ENCODE measurements at places on chromosomes 7 and 10.

- no peak for DNase-seq
Observed at GRCh38 chr7:85081392-85081791, 105.5 kb downstream of the SEMA3D start.

DNA sequence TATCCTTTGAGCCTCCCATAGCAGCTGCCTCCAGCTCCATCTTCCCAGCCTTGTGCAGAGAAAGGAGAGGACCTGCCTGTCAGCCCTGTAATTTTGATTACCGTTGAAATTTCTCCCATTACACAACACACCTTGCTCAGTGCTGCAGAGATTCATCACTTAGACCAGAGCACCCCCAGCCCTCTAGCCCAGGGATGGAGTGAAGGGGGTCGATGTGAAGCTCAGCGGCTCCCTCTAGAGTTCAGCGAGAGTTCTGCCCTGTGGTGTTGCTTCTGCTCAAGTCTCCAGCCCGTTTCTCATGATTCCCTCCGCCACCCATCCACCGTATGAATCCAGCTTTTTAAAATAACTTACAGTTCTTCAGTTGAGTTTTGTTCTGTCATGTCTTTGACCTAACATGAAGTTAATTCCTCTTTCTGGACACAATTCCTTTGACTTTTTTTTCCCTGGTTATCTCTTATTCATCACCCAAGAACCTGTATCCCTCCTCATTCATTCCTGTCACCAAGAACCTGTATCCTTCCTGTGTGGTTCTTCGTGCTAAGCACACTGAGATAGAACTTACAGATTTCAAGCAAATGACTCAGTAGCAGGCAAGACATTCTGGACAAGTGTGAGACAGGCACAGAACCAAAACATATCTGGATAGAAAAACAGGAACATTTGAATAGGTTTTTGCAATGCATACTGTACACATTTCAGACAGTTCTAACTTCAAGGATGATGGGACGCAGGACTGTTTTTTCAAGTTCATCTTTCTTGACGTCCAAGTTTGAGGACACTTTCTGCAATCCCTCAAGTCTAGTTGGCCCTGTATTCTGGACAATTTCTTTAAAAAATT lies 35.0 kb upstream of the ZNF32 start:
- peak; percentile 47 for DNase-seq

- peak; percentile 20 for DNase-seq
Observed at GRCh38 chr7:75931680-75932079, 16.7 kb downstream of the POR start.

- DNase-seq, result no peak
Observed at GRCh38 chr7:155274633-155275355, 22.9 kb upstream of the INSIG1 start.

GRCh38 chr7:15288741-15289140 lies 273.1 kb downstream of the AGMO start:
- no peak for DNase-seq

- DNase-seq, result no peak
Observed at GRCh38 chr10:14063531-14064285, 267.0 kb downstream of the FRMD4A start.

DNA sequence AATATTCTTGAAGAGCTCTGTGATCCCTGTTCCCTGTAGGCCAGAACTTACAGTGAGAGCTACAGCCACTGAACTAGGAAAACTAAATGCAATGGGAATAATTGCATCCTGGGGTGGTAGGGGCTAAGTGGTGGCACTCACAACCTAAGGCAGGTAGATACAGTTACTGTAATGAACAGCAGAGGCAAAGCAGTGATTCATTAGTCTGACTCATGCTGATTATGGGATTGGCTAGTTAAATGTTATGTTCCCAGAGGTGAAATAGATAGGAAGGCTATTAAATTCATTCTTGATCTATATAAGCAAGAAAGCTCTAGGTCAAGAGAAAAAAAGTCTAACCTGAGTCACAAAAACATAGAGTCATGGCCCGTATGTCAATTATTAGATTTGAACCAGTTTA lies 173.1 kb upstream of the MALRD1 start:
- no peak for DNase-seq

GRCh38 chr10:121138112-121138860 lies 287.1 kb downstream of the WDR11 start:
- DNase-seq, result no peak

- no peak for DNase-seq
Observed at GRCh38 chr10:77398986-77399755, 238.4 kb downstream of the KCNMA1 start.

DNA sequence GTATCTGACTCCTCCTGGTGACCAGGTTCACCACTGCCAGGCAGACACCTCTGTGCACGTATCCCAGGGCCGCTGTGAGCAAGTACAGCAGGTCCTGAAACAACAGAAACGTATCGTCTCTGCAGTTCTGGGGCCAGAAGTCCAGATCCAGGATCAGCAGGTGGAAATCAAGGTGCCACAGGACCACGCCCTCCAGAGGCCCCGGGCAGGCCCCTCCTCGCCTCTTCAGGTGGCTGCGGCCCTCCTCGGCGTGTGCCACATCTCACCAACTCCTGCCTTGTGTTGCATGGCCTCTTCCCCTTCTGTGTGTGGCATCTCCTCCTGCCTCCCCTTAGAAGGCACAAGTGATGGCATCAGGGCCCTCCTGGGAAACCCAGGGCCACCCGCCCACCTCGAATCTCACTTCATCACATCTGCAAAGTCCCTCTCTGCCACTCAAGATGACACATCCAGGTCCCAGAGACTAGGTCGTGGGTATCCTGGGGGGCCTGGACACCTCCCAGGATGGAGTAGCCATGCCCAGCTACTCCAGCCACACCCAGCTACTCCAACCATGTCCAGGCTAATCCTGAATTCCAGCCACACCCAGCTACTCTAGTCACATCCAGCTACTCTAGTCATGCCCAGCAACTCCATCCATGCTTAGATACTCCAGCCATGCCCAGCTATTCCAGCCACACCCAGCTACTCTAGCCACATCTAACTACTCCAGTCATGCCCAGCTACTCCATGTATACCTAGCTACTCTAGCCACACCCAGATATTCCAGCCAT lies 52.6 kb upstream of the DNAAF5 start:
- DNase-seq, result no peak

DNA sequence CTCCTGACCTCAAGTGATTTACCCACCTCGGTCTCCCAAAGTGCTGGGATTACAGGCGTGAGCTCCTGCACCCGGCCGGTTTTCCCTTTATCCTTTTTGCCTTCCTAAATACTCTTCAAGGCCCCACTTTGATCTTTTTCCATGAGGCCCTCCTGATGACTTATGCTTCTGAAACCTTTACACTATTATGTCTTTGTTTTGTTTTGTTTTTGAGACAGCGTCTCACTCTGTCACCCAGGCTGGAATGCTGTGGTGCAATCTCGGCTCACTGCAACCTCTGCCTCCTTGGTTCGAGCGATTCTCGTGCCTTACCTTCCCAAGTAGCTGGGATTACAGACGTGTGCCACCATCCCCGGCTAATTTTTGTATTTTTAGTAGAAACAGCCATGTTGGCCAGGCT lies 3.8 kb downstream of the STMP1 start:
- no peak for DNase-seq

DNA sequence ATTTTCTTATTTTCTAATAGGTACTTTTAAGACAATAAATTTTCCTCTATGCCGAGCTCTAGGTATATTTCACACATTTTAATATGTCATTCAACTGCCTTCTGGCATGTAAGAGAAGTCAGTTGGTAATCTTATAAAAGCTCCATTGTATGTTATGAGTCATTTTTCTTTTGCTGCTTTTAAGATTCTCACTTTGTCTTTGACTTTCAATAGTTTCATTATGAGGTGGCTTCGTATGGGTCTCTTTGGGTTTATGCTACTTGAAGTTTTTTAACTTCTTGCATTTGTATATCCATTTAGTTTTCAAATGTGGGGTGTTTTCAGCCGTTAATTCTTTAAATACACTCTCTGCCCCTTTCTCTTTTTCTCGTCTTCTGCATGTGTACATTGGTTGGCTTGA lies 80.5 kb downstream of the ABCA13 start:
- no peak for DNase-seq

DNA sequence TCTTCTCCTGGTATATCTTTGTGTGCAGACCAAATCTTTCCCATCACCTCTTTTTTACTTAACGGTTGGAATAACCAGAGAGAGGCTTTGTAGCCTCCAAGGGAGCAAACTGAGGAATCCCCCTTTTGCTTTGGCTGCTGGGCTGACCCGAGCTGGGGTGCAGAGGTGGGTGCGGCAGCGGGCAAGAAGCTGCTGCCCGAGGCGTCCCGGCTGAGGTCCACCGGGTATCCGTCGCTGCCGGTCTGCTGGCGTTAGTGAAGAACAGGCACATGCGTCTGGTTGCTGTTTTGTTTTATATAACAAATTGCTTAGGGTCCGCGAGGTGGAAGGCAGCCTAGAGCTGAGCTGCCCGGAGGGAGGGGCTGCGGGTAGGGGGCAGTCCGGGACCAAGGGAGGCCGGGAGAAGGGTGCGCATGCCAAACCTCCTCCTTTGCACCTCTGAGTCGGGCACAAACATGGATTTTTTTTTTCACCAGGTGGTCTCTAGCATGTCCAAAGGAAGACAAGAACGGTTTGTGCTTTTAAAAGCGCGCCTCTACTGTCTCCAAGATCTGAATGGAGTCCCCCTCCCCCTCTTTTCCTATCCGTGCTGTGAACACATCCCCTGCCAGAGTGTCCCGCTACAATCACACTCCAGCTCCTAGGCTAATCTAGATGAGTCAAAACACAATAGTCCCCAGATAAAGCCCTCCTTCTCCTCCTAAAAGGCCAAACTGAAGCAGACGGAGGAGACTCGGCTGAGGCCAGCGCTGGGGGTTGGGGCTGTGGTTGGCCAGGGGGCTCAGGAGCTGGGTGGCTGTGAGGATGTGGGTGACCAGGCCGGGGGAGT lies 6.8 kb upstream of the GATA3 start:
- peak; percentile 84 for DNase-seq

- no peak for DNase-seq
Observed at GRCh38 chr7:141549582-141549981, 1.6 kb upstream of the AGK start.

DNA sequence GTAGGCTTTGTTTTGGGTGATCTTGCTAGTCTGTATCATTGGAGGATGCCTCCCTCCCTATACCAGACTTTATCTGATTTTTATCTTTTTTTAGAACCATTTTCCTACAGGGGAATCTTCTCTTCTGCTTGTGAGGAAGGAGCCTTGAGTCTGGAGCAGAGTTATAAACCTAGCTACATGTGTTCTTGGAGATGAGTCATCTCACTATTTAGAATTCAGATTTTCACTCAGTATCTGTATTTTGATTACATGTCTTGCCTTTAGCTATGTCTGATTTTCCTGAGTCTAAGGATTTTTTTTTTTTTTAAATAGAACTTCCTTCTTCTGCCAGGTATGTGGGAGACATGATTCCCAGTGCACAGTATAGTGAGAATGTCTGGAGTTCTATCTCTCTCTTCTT lies 211.6 kb upstream of the MBL2 start:
- DNase-seq, result no peak

GRCh38 chr10:88659725-88660597 lies 4.3 kb upstream of the LIPF start:
- DNase-seq, result no peak

- DNase-seq, result no peak
Observed at GRCh38 chr10:77577666-77578229, 59.9 kb downstream of the KCNMA1 start.

DNA sequence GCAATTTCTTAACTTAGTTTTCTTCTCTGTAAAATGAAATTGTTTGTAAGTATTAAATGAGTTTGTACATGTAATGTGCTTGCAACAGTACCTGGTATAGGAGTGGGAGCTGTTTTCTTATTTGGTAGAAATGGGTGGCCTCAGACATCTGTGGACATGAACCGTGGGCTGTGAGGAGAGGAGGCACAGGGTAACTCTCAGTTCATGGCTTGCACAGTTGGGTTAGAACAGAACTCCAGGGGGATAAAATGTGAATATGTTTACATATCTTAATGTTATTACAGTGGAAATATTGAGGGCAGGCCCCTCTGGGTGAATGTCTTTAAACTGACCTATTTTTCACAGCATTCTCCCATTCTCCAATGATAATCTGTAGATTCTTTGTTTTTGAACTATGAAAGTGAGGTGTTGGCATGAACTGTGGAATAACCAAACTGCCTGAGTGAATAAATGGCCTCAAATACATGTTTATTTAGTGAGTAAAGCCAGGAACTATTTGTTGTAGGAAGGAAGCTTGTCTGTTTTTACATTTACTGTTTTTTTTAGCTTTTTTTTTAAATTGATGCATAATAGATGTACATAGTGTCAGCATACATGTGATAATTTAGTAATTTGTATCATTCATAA lies 2.6 kb downstream of the ABCA13 start:
- no peak for DNase-seq

DNA sequence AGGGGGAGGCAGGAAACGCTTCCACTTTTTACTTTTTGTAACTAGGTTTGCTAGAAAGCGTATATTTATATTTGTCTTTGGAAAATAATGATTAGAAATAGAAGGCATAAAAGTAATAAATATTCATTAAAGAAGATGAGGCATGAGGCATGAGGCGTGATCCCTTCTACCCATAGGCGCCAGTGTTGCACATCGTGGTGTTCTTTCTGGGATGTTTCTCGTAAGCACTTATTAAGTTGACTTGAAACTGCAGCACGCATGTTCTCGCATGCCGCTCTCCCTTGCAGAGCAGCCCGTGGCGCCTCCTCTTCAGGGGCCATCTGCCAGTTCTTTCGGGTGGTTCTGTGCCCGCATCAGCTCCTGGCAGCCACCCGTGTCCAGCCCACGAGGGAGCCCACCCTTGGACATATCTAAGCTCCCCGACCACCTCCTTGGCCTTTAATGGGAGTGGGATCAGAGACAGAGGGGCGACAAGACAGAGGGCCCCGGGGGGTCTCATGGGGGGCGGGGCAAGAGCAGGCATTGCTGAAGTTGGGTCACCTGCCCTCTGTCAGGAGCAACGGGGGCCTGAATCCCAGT lies 28.5 kb upstream of the CSGALNACT2 start:
- no peak for DNase-seq

- DNase-seq, result no peak
Observed at GRCh38 chr7:54729107-54729506, 29.9 kb downstream of the SEC61G start.

DNA sequence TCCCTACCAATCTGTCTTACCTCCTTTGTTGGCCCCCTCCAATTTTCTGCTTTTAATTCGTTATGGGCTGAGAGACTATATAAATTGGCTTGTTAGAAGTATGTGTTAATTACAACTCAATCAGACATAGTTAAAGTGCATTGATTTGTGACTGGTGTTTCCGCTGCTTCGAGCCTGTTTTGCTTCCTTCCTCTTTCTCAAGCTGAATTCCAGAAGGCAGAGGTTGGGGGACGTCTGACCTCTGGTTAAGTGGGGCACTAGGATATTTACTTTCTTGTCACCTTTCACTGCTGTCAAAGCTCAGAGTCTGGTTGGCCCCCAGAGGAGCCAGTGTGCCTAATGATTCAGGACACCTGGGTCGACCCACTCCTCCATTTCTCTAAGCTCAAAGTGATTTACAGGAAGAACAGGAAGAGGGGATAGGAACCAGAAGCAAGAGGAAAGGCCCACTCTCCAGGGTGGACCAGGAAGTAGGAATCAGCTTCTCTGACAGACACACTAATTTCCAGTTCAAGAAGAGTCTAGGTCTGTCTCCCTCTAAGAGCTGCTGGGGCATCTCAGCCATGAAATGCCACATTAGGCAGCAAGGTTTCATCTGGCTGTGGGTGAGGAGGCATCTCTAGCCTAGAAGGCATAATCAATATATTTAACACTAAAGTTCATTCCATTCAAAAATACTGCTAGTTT lies 397.2 kb upstream of the NPVF start:
- DNase-seq, result no peak

- no peak for DNase-seq
Observed at GRCh38 chr7:4703532-4703931, 21.4 kb downstream of the FOXK1 start.

GRCh38 chr10:58094985-58095718 lies 172.5 kb downstream of the IPMK start:
- no peak for DNase-seq

GRCh38 chr7:91083855-91084644 lies 180.2 kb upstream of the FZD1 start:
- DNase-seq, result no peak

Data from SK-N-DZ (cell line).